ENCODE measurements at places on chromosomes 5 and 9. TPM values are rescaled to one million over a fixed set of nuclear protein-coding genes. Genes with fewer than 3 reads are reported as not detected.
A peak's percentile ranks its signal among the peaks of the same experiment; 100 is the strongest.

DNA sequence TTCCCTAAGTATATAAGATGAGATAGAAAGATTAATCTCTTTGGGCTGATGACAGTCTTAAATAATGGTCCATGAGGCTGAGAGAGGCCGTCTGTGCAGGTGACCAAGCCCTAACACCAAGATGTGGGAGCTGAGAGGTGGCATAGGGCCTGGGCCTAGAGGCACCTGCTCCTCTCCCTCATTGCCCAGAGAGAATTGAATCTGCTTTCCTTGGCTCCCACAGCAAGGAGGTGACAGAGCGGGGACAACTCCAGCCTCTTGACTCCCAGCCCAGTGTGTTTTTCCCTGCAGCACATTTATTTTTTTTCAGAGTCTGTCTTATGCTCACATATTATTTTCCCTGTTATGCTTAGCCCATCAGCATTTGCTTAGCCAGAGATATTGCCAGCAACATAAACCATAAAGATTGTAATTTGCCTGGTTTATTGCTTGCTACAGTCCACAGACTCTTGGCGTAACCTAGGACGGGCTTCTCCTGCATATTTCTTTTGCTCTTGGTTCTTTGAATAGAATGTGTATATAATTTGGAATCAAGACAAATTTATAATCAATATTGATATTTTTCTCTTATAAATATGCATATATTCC, 105.6 kb downstream of the NTRK2 start:
- DNase-seq, result no peak

DNA sequence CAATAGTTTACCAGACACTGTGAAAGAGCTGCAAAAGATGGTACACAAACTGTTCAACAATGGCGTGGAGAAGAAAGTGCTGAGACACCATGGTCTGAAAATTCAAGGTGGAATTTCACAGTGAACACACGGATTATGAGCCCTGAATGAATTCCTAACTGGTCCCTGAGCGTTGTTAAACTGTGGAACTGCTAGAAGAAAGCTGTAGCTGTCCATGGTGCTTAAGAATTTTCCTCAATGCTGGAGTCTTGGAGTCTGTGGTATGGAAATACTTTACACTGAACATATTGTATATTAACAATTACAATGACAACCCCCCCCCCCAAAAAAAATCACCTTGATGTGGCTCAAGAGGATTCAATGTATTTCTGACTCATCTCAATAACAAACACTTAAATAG, 68.5 kb downstream of the SLC24A2 start:
- DNase-seq, result no peak

DNA sequence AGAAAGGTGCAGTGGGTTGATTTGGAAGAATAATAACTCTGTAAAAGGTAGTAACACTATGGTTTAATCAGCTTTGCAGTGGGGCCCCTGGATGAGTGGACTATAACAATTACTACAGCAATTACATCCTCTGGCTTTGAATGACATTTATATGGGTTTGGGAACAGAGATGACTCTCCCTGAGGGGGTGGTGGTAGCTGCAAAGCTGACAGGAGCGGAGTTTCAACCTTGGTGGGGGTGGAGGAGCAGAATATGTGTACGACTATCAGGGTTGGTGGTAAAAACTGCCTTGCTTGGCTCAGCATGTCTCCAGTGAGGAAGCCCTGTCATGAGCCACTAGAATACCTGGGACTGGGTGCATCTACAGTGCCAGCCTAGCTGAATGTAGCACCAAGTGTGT, 28.3 kb upstream of the NR3C1 start:
- DNase-seq, result no peak

GRCh38 chr5:151673421-151673820, 13.3 kb downstream of the SPARC start:
- no peak for DNase-seq

DNA sequence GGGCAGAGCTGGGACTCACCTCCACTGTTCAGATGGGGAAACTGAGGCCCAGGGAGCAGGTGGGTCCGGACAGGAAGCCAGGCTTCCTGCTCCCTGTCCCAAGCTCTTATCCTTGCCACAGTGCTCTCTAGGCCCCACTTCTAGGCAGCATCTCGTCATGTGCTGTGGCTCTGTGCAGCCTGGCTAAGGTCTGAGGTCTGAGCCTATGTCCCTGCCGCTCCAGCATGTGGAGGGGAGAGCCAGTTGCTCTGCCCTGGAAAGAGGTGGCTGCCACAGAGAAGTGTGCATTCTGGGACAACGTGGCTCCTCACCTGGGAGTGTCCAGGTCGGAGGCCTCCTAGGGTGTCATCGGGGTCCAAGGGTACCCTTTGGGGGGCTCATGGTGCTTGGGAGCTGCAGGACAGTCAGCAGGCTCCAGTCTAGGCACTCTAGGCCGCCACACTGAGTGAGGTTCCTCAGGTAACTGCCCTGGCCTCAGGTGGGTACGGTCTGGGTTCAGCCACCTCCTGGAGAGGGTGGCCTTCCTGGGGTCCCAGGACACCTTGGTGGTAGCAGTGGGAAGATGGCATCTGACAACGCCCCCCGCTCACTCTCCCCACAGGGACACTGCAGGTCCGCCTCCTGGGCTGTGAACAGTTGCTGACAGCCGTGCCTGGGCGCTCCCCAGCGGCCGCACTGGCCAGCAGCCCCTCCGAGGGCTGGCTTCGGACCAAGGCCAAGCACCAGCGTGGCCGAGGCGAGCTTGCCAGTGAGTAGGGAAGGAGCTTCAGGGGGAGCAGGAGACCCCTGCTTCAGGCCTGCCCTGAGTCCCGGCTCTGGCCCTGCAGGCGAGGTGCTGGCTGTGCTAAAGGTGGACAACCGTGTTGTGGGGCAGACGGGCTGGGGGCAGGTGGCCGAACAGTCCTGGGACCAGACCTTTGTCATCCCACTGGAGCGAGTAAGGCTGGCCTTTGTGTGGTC, 10.4 kb downstream of the PKN3 start:
- DNase-seq, result peak; percentile 63

- no peak for DNase-seq
These were observed at the start of gene RNF183 for GRCh38 chr9:113302792-113303418. TSS of gene RNF183 (minus strand) at chr9:113303376. CDS start at chr9:113298184, 5,192 bp downstream.

DNA sequence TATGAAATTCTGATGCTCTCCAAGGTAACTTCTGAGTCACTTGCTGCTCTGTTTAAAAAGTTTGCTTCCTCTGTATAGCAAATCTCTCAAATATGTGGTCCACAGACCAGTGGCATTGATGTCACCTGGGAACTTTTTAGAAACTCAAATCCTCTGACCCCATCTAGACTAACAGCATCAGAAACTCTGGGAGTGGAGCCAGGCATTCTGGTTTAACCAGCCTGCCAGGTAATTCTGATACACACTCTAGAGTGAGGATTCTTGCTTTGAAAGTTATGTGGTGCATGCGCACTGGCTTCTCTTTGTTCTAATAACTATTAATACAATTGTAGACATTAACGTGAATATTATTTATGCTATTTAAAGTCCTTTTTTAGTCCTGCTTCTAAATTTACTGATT, 298.1 kb downstream of the SLF1 start:
- DNase-seq, result no peak

GRCh38 chr9:93111371-93112115, 15.5 kb downstream of the CARD19 start:
- DNase-seq, result peak; percentile 86

DNA sequence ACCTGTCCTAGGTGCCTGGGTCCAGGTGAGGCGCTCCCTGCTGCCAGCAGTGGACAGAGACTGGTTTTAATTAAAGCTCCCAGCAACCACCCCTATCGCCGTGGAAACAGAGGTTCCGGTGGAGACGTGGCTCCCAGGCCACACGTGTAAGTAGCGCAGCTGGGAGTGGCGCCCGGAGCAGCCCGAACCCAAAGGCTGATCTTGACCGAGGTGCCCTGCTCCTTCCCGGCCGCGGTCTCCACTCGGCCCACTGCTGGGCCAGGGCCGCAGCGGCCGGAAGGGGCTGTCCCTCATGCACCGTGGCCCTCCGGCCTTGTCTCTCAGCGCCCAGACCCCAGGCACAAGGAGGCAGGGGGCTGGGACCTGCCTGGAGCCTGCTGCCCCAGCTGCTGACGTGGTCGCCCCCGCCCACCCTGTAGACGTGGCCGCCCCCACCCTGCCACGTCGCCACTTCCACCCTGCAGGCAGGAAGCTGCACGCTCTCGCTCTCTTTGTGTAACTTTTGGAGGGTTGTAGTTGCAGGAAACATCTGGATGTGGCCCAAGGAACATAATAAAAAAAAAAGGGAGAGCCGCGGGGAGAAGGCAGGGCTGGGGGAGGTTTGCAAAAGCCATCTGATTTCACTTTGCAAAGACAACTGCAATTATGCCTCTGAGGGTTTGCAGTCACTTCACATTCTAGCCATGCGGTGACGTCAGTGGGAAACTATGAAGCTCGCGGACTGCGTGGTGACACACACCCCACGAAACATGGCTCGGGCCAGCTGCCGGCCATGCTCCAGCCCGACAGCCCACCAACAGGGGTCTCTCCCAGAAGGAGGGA, 129.9 kb downstream of the RXRA start:
- peak; percentile 96 for DNase-seq

- no peak for DNase-seq
These were observed 164.4 kb downstream of the SMARCA2 start for GRCh38 chr9:2179567-2179966.

GRCh38 chr5:95670568-95670967, 12.2 kb downstream of the SPATA9 start:
- DNase-seq, result no peak

GRCh38 chr9:5479994-5480694, 29.8 kb downstream of the CD274 start:
- DNase-seq, result no peak

GRCh38 chr9:108486831-108487230, 369.0 kb downstream of the ACTL7B start:
- DNase-seq, result no peak

DNA sequence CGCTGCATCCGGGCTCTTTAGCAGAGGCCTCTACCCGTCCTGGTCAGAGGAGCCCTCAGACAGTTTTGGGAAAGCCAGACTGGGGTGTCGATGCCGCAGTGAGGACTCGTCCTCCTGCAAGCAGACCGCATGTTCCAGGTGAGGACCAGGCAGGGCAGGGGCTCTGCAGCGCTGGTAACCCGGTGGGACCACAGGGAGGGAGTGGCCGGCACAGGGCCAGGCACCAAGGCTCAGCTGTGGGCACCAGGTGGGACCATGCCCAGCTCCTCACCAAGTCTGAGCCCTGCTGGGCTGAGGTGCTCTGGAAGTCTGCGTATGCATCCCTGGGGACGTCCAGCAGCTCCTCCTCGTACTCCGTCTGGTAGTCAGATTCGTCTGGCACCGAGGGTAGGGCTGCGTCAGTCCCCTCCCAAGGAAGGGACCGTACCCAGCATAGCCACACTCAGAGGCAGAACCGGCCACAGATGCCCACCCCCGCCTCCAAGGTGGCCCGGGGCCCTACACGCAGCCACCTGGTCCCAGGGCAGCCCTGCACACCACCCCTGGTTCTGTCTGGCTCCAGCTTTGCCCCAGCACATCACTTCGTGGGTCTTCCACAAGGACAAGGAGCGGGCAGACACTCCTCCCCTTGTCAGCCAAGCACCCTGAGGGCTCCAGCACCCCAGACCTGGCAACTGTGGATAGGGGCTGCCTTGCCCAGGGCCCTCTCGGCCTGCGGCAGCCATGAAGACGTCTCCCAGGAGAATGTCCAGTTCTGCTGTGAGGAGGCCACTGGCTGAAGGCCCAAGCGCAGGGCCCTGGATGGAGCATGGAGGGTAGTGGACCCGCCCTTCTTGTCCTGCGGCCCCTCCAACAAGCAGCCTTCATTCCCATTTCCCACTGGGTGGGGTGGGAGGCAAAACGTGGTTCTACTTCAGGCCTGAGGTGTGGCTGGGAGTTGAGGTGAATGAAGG, 1.5 kb upstream of the NSMF start:
- DNase-seq, result peak; percentile 81

- DNase-seq, result no peak
These were observed 20.9 kb upstream of the SEMA6A start for GRCh38 chr5:116595498-116595897.

- no peak for DNase-seq
These were observed 58.1 kb downstream of the PPIP5K2 start for GRCh38 chr5:103178167-103178566.

DNA sequence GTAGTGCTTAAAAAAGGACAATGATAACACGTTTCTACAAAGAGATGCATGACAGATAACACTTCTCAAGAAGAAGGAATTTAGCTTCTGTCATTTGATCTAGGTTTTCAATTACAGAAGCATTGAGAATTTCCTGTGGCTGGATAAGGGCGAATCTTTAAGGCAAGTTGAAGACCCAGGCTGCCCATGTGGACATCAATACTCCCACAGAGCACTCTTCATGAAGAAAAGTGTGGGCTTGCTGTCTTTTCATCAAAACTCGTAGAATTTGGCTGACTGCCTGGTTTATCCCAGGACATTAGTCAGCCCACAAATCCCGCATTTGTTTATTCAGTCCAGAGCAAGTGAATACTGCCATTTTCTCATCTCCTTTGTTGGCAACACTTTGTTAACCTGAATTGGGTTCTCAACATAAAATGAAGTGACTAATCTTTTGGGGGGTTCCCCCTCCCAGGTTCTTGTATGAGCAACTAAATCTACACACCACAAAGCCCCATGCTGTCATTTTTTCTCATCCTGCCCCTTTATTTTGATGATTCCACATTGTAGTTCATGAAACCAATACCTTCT, 43.4 kb upstream of the CDKN2B start:
- no peak for DNase-seq

DNA sequence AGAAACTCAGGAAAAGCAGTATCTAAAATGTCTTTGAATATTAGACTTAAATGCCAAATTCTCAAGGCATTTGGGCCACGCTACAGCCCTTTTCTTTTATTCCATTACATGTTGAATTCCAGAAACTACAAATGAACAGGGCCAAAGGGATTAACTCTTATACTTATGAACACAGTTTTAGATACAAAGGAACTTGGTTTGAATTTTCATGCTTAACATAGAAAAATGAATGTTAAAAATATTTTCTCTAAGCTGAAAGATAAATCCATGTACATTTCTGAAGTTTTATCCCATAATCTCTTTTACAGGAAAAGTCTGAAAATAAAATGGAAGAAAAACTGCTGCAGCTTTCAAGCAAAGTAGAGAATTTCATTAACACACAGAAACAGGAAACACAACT, 56.8 kb downstream of the FAM81B start:
- no peak for DNase-seq

- no peak for DNase-seq
These were observed 26.2 kb downstream of the GOLPH3 start for GRCh38 chr5:32147959-32148358.

GRCh38 chr9:5626727-5627634, 1.9 kb upstream of the RIC1 start:
- DNase-seq, result no peak

CLIC3 gene
- total RNA-seq, result 3.5 TPM

FAT2 gene
- not detected for total RNA-seq

ZFP2 gene
- 1.7 TPM for total RNA-seq

PRRX2 gene
- not detected for total RNA-seq

ARRDC1 gene
- total RNA-seq, result 63.2 TPM

NDST1 gene
- 193 TPM for total RNA-seq

FRRS1L gene
- total RNA-seq, result not detected

STX17 gene
- 52.1 TPM for total RNA-seq

DEPDC1B gene
- 2.6 TPM for total RNA-seq

IL13 gene
- not detected for total RNA-seq

IFNB1 gene
- total RNA-seq, result not detected

MACIR gene
- total RNA-seq, result 4.1 TPM

TAF11L3 gene
- total RNA-seq, result not detected

DMRT3 gene
- not detected for total RNA-seq

SEMA5A gene
- total RNA-seq, result 18.6 TPM

ANKRD18B gene
- not detected for total RNA-seq

GAPVD1 gene
- total RNA-seq, result 60.3 TPM

ANKRD55 gene
- total RNA-seq, result 8.4 TPM

CDX1 gene
- total RNA-seq, result not detected

GPR150 gene
- total RNA-seq, result not detected

LYRM7 gene
- total RNA-seq, result 11.4 TPM

LRRC19 gene
- not detected for total RNA-seq

HACD4 gene
- total RNA-seq, result 8.2 TPM

CDKN2B-AS1 gene
- 2.1 TPM for total RNA-seq

HTR1A gene
- total RNA-seq, result not detected

Measured in spleen (tissue), 13 donors.